Occipital lobe (tissue), 3 donors: ENCODE measurements at places on chromosomes 3 and 15. TPM values are rescaled to one million over a fixed set of nuclear protein-coding genes. Genes with fewer than 3 reads are reported as not detected.

RHCG gene
- 2.7 TPM for total RNA-seq

DNA sequence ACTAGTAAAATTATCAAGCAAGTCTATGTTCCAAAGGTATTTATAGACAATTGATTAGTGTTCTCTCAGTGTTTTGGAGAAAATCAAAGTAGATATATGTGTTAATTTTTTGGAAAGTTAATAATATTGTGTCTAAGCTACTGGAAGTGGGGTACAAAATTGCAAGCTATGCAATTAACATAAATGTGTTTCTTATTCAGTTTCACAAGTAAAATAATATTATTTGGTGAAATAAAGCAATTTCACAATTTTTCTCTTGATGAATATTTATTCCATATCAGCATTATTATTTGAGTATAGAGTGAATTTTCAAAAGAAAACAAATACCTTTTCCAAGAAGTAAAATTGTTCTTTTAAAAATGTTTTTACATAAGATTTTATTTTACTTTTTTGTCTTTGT, 1047.7 kb downstream of the TBL1XR1 start:
- DNase-seq = no peak

- DNase-seq = peak; percentile 2
Measured at GRCh38 chr15:94749811-94750617, 518.7 kb downstream of the MCTP2 start.

- no peak for DNase-seq
Measured at GRCh38 chr3:869734-870133, 223.1 kb upstream of the CNTN6 start.

DNA sequence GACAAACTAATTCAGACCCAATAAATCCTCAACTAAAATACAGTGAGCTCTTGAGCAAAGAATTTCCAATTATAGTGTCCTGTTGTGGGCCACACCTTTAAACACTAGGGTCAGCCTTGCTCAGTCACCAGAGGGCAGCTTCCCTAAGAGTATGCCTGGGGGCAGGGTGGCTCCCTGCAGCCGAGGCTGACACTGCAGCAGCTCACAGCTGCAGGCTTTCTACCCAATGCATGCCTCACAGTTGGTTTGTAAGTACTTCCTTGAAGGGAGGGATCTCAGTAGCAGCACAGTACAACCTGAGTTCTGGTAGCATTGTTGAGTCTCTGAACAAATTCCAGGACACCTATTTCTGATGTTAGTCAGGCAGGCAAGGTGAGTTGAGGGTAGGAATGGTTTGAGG, 335.6 kb downstream of the TUSC7 start:
- DNase-seq = no peak

DNA sequence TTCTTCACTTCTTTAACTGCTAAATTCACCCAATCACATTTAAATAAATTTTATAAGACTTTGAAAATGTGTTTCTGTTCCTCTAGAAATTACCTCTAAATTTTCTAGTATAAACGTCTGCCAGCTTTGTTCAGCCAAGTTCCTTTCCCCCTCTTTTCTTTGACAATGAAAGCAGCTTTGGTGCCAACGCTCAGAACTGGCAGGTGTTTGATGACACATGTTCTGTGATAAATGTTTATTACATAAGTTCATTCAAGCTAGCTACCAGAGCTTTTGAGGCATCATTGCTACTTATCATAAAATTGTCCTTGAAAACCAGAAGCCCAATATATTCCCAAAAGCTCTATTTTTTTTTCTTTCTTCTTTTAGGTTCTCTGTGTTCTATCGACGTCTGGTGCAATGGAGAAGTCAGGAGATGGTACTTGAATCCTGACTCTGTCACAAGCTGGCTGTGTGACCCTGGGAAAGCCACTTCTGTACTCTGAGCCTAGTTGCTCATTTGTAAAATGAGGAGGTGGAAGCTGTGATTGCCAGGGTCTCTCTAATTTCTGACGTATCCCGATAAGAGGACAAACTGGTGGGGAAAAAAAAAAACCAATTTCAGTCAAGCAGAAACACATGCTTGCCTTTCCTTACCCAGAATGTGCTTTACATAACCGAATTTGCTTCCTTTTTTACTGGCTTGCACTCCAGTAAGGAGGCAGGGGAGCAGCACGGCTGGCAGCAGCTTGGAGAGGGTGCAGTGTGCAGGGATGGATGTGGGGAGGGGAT, 187.1 kb upstream of the LPP start:
- peak; percentile 8 for DNase-seq

GRCh38 chr3:85591451-85591850, 632.7 kb downstream of the CADM2 start:
- DNase-seq = no peak

DNA sequence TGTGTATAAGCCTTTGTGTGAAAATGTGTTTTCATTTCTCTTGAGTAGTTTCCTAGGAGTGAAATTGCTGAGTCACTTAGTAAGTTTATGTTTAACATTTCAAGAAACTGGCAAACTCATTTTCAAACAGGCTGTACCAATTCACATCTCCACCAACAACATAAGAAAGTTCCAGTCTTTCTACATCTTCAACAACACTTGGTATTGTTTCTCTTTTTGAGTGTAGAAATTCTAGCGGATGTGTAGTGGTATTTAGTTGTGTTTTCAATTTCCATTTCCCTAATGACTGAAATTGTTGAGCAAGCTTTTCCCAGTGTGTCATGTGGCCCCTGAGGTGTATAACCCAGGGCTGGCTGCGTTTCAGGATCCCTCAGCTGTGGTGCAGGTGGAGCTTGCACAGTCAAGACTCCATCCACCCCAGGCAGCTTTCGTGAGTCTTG, 258.5 kb downstream of the PDCD6IP start:
- no peak for DNase-seq

DNA sequence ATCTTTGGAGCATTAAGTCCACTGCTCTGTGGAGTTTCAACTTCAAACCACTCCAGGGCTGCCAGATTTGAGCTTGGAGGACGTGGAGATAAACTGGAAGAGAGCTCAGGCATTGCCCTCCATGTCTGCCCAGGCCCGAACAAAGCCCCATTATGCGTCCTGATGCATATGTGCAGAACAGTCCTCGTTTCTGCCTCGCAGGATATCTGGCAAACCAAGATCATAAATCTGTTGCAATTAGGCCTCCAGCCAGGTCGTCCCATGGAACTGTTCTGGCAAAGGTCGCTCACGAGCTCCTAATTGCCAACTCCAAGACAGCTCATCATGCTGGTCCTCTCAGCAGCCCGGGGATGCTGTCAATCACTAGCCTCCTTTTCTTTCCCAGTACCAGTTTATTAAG, 91.2 kb downstream of the SEMA5B start:
- DNase-seq = no peak

- DNase-seq = no peak
Measured at GRCh38 chr3:63855333-63855940, 8.2 kb downstream of the THOC7 start.

DNA sequence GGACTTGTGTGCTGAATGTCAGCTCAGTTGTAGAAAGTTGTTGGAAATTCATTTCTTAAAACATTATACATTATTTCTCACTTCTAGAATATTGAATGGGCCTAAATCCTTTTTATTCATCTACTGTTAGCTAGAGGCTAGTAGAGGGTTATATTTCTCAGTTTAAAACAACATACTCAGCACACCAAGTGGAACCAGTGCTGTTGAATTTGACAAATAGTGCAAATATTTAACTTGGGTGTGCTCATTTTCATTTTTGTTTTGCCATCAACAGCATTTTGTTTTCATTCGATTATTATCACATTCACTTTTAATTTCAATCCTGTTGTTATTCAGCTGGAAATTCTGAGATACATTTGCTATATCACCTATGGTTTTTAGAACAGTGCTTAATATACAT, 269.4 kb upstream of the PEX5L start:
- no peak for DNase-seq
